Bone marrow (tissue), 2 donors: ENCODE measurements at places on chromosomes 11 and 22.

- DNase-seq: no peak
Observed at GRCh38 chr22:17303840-17304779, 65.2 kb upstream of the CECR2 start.

DNA sequence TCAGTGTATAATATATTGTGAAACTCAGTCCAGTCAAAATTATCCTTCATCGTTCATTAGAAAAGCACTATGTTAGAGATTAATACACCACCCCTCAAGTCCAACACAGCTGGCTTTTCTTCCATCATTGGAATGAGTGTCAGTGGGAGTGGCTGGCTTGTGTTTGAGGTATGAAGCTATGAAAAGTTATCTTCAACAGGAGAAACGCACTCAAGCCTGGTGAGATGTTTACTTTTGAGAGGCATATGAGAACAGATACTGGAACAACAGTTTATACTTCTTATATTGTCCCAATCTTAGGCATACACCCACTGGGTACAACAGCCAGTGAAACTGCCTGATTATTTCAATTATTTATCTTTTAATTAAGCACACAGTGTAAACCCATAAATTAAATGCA, 34.3 kb downstream of the PLEKHB1 start:
- DNase-seq: no peak

- DNase-seq: no peak
Observed at GRCh38 chr11:8961401-8961800, 2.8 kb downstream of the TMEM9B start.

GRCh38 chr22:32043391-32043790, 330 bp downstream of the SLC5A1 start:
- no peak for DNase-seq

DNA sequence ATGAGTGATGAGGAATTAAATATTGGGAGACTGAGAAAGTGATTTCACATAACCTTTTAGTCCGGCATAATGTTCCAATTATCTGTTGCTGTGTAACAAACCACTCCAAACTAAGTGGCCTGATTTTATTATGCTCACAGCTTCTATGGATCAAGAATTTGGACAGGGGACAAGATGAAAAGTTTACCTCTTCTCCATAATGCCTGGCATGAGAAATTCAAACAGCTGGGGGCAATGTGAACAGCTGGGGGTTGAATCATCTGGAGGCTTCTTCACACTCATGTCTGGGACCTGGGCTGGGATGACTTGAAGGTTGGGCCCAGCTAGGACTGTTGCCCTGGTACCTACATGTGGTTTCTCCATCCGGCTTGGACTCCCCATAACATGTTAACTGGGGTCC, 99.4 kb upstream of the DRD2 start:
- no peak for DNase-seq

- no peak for DNase-seq
Observed at GRCh38 chr11:71456831-71457230, 3.8 kb downstream of the NADSYN1 start.

DNA sequence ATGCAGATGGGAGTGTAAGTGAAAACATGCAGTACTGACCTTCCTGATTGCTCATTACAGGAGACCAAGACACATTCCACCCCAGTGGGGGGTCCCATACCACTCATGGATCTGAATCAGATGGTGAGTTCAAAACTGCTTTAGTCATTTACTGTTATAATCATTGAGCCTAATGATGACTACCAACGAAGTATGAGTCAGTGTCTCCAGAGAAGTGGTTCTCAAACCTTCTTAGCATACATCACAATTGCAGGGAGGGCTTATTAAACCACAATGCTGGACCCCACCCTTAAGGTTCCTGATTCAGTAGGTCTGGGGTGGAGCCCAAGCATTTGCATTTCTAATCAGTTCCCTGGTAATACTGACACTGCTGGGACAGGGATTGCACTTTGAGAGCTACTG, 75.8 kb downstream of the CD44 start:
- DNase-seq: no peak

GRCh38 chr11:69443138-69443967, 38.1 kb upstream of the LINC01488 start:
- peak; percentile 20 for DNase-seq

DNA sequence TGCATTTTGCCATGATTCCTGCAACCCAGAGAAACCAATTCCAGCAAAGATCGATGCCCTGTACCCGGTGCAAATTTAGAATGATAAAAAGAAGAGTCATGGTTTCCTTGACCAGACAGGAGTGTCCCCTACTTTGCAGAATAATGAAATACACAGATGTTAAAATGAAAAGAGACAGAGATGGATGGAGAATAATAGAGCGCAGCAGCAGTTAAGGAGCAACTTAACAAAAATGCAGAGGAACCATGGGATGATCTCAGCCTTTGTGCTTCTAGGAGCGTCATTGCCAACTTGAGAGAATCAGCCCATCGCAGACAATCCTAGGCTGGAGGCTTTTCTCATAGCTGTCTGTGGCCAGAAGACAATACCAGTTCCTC, 127.1 kb downstream of the LDLRAD3 start:
- no peak for DNase-seq

- no peak for DNase-seq
Observed at GRCh38 chr11:15158351-15159015, 43.8 kb downstream of the INSC start.

GRCh38 chr22:49551446-49551845, 276.2 kb downstream of the BRD1 start:
- DNase-seq: no peak

GRCh38 chr22:22030493-22031182, 48.1 kb upstream of the TOP3B start:
- no peak for DNase-seq

GRCh38 chr11:19509215-19509614, 203.4 kb upstream of the NAV2 start:
- no peak for DNase-seq

- DNase-seq: no peak
Observed at GRCh38 chr11:4084406-4085125, 10.0 kb upstream of the RRM1 start.

- peak; percentile 45 for DNase-seq
Observed at GRCh38 chr11:67382276-67383136, 9.1 kb upstream of the CLCF1 start.

GRCh38 chr22:26573026-26573662, 16.8 kb downstream of the TPST2 start:
- DNase-seq: peak; percentile 46

DNA sequence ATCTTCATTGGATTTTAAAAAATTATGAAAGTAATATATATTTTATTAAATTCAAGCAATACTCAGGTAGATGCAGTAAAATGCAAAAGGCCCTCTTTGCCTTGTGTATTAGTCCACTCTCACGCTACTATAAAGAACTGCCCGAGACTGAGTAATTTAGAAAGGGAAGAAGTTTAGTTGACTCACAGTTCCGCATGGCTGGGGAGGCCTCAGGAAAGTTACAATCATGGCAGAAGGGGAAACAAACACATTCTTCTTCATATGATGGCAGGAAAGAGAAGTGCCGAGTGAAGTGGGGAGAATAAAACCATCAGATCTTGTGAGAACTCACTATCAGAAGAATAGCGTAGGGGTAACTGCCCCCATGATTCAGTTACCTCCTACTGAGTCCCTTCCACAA, 130.8 kb downstream of the HIPK3 start:
- DNase-seq: no peak

- no peak for DNase-seq
Observed at GRCh38 chr22:33864723-33865130, 55.5 kb downstream of the LARGE1 start.

DNA sequence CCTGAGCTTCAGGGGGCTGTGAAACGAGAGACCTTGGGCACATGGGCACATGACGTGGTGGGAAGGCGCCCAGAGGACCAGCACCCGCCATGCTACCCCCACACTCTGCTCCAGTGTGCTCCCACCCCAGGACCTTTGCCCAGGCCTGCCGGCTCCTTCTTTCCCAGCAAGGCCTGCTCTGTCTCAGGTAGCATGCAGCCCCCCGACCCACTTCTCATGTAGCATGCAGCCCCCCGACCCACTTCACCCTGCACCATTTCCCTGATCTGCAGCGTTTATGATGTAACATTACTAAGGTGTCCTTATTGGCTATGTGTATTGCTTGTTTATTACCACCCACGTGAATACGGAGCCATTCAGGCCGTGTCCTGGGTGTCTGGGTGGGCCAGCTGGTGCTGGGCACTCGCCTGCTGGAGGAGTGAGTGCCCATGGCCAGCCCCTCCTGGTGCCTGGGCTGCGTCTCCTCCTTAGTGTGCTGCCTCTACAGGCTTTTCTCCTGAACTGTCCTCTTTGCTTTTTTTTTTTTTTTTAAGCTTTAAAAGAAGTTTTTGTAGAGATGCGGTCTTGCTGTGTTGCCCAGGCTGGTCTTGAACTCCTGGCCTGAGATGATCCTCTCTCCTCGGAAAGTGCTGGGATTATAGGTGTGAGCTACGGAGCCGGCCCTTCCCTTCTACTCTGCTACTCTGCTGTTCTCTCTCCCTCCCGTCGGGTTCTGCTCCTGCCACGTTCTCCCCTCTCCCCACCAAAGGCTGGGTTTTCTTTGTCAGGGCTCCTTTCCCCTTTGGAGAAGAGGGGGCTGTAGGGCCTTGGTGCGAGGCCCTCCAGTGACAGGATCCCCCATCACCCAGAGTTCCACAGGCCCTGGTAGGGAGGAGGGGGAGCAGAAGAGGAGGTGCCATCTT, 29.4 kb downstream of the LRP5 start:
- no peak for DNase-seq

DNA sequence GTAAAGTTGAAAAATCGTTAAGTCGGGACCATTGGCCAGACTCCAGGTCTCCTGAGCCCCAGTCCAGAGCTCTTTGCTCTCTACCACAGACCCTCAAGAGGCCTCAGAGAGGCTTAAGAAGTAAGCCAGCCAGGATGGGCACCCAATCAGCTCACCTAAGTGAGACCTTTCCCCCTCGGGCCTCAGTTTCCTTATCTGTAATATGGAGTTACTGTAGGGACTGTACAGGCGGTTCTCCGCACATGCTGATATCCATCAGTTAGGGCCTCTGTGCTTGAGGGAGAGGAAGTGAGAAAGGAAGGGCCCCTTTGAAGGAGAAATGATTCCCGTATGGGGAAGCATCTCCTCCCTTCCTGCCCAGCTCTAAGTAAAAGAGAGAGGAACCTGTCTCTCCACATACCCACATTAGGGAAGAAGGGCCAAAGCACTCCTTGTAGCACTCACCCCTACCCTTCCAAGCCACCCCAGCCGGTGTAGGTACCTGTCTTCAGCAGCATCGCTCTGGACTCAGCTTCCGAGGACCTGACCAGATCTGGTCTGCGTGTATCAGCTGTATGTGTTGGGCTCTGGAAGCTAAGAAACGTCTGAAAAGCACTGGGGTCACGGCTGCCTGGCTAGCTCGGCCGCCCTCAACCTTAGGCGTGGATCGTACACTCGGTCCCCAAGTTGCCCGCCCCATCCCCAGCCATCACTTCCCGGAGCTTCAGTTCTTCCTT, 653 bp downstream of the NAGA start:
- peak; percentile 66 for DNase-seq

DNA sequence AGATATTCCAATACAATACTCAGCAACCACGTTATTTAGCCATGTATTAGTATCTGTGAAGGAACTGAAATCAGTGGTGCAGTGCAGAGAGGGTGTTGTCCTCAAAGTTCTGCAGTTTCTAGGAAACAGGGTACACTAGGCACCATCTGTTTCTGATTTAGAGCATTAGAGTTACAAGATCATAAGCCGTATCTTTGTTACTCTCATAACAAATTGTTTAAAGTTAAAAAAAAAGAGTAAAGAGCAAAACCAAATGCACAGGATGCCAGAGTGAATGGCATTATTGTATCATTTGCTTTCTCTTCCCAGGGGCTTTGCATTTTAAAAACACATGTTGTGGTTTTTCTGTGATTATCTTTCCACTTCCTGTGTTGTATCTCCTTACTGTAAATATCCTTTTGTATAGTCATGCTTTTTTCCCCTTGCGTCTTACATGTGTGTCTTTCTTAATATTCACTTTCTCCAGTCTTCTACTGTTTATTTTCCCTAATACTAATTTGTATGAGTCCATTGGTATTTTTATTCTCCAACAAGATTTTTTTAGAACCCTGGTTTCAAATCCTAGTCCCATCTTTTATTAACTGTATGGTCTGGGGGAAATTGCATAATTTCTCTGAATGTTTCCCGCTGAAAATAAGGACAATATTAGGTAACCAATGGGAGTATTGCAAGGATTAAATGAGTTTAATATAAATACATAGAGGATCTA, 15.2 kb upstream of the NUP160 start:
- DNase-seq: peak; percentile 77

DNA sequence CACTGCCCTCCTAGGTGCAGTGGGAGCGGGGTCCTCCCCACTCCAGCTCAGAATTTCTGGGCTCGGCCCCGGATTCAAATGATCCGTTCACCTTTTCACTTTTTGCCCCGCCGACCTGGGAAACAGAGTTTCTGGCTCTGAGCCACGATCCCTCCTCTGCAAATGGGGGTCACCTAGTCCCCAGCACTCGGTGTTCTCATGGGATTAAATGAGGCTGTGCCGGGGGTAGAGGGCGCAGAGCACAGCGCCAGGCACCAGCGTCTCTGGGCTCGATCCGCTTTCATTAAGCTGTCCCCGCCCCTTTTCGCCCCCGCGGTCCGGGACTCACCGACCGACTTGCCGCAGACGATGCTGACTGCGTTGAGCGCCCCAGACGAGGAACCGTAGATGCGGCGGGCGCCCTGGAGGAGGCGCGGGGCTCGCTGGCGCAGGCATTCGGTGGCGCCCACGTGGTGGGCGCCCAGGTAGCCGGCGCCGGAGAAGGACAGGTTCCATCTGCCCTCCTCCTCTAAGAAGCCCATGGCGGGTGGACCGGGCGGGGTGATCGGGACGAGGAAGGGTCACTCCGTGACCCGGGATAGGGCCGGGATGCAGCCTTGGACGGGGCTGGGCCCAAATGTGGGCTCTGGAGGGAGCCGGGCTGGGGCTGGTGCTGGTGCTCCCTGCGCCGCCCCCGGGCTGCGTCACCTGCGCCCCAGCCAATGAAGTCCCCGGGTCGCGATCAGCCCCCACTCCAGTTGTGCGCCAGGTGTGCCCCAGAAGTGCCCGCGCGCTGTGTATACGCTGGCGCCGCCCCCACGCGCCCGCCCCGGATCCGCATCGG, at the start of gene PNPLA5:
Gene PNPLA5, minus strand, starts transcription at position 654 of the 823 bp plus-strand sequence. Its CDS starts 133 bp downstream, at position 521.
- DNase-seq: no peak
